ENCODE measurements at places on chromosomes 6 and 20.
A peak's percentile ranks its signal among the peaks of the same experiment; 100 is the strongest.

DNA sequence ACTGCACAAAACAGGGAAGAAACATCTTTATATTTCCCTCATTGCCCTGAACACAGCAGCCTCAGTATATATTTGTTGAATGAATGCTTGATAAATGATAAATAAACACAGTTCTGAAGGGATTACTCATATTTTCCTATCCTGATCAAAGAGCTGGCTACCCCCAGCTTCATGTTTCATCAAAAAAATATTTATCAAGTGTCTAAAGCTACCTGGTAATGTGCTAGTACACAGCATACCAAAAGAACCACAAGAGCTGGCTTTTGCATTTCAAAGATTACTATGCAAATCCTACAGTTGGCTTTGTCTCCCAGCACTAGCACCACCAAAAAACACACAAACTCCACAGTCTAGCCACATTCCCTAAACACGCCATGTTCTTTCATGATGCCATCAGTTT lies 130.0 kb downstream of the BTBD9 start:
- DNase-seq, result no peak

GRCh38 chr6:31681135-31681671 lies 336 bp upstream of the LY6G5C start:
- peak; percentile 24 for DNase-seq

- no peak for DNase-seq
These were observed 90.5 kb upstream of the TBX18 start for GRCh38 chr6:84854811-84855400.

- no peak for DNase-seq
These were observed 1.7 kb downstream of the POPDC3 start for GRCh38 chr6:105178110-105178509.

DNA sequence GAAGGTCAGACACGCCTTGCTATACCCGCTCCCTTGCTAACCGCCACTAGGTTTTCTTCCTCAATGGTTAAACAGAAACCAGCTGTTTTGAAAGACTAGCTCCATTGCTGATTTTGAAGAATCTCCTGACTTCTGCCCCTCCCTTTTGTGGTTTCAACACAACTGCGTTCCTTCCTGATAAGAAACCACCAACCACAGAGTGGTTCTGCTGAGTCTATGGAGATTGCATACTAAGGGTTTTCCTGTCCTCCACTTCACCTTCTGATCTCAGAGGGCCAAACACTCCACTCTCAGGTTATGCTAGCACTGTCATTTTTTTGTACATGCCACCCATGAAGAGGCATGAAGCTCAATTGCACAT lies 207.9 kb downstream of the MYLK4 start:
- DNase-seq, result no peak

- DNase-seq, result no peak
These were observed 93.3 kb downstream of the SNX5 start for GRCh38 chr20:17875106-17875980.

DNA sequence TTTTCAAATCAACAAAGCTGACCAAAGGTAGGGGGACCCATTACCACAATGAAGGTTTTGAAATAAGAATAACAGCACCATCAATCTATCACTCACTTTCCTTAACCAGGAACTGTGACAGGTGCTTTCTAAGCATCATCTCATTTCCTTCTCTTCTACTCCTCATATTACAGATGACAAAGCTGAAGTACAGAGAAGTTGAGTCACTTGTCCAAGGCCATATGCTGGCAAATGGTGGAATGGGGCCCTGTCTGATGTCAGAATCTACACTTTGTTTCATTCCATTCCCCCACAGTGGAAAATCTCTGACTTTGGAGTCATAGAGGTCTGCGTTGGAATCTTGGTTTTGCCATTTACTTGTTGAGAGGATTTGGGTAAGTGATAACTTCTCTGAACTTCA lies 222.5 kb upstream of the LRFN2 start:
- no peak for DNase-seq

DNA sequence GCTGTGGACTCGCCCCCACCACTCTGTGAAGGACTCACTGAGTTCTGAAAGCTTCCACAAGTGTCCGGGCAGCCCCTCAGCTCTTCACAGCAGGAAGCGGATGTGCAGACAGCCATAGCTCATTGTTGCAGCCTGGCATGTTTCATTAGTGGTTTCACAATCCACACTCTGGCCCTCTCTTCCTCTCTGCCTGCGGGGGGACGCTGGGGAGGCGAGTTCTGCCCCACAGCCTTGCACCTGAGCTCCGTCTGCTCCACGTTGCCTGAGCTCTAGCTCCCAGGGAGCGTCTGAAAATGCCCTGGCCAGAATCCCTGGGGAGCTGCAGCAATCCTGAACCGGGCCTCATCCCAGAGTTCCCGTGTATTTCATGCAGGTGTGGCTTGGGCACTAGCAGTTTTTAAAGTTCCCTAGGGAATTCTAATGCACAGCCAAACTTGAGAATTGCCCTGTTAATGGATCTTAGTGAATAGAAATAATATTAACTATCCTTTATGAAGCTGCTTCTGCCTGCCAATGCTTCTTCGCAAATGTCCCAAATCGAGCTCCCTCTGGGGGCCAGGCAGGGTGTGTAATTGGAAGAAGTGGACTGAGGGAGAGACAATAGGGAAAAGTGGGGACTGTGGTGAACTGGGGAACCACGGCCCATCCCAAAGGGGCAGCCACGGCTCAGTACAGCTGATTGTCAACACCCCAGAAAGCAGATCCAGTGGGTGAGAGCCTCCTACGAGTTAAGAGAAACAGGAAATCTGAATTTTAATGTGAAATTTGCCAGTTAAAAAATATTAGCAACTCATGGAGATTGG lies 51.5 kb downstream of the CTCFL start:
- no peak for DNase-seq

GRCh38 chr6:45212976-45213375 lies 115.2 kb upstream of the RUNX2 start:
- DNase-seq, result no peak

GRCh38 chr6:87944541-87944954 lies 103.1 kb upstream of the SPACA1 start:
- no peak for DNase-seq

DNA sequence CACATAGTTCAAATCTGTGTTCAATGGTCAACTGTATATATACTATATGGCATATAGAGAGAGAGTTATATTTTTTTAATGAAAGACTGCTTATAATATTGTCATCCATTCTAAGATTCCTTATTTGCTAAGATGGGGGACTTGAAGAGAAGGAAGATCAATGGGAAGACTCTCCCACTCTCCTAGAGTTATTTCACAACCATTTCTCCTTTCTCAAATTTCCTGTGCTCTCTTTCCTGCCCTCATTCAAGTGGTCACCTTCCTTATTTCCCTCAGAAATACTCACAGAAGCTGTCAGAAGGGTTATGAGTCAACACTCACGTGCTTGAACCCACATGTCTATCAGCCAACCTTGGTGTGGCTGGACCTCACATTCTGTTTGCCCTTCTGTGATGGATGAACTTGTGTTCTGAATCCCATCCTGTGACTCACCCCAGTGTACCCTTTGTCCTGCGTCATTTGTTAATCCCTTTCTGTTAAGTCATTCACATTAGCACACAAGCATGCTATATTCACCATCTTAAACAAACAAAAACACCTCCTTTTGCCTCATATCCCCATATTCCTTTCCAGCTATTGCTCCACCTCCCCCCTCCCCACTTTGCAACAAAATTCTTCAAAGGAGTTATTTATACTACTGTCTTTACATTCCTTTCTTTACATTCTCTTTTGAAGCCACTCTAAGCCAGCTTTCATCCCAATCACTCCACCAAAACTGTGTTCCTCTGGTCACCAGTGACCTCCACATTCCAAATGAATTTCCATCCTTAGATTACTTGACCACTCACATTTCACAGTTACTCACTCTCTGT lies 279.3 kb upstream of the TCF21 start:
- DNase-seq, result no peak

DNA sequence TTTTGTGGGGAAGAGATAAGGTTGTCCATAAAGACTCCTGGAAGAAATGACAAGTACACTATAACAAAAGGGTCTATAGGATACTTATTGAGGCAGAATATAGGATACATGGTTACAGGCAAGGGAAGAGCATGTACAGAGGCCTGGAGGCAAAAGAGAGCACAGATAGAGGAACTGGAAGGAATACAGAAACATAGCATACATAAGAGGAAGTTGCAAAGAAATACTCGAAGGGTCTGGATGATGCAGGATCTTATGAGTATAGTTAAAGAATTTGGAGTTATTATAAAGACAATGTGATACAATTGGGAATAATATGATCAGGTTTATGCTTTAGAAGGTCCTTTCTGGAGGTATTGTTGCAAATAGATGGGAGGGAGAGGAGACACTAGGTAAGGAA lies 592.7 kb upstream of the POU3F2 start:
- no peak for DNase-seq

DNA sequence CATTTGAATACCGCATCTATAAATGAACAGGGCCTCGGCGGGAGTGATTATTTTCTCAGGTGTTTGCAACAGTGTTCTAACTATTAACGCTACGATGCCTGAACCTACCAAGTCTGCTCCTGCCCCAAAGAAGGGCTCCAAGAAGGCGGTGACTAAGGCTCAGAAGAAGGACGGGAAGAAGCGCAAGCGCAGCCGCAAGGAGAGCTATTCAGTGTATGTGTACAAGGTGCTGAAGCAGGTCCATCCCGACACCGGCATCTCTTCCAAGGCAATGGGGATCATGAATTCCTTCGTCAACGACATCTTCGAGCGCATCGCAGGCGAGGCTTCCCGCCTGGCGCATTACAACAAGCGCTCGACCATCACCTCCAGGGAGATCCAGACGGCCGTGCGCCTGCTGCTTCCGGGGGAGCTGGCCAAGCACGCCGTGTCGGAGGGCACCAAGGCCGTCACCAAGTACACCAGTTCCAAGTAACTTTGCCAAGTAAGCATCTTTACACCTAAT lies 70.9 kb downstream of the HFE start:
- peak; percentile 66 for DNase-seq

GRCh38 chr20:56932575-56933330 lies 303.6 kb downstream of the TFAP2C start:
- no peak for DNase-seq

DNA sequence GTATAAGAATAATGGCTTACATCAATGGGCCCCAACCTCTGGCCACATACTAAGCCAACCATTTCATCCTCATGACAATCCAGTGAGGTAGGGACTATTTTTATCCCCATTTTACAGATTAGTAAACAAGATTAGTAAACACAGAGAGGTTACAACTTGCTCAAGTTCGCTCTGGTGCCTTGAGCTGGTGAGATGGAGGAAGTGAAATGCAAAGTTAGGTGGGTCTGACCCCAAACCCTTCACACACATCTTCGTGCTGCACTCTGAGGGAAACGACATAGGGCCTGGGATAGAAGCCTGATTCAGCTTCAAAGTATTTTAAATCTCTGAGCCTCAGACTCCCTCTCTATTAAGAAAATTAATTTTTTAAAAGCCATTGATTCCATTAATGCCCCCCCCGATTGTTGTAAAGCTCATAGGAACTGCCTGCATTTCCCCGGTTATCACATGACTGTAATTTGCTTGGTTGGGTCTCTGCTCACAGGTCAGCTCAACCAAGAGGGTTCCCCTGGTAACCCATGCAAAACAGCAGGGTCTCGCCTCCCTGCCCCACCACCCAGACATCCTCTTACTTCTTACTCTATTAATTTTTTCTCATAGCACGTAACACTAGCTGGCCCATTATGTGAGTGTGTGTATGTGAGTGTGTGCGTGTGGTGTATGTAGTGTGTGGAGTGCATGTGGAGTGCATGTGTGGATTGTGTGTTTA lies 221.2 kb downstream of the MAFB start:
- no peak for DNase-seq

DNA sequence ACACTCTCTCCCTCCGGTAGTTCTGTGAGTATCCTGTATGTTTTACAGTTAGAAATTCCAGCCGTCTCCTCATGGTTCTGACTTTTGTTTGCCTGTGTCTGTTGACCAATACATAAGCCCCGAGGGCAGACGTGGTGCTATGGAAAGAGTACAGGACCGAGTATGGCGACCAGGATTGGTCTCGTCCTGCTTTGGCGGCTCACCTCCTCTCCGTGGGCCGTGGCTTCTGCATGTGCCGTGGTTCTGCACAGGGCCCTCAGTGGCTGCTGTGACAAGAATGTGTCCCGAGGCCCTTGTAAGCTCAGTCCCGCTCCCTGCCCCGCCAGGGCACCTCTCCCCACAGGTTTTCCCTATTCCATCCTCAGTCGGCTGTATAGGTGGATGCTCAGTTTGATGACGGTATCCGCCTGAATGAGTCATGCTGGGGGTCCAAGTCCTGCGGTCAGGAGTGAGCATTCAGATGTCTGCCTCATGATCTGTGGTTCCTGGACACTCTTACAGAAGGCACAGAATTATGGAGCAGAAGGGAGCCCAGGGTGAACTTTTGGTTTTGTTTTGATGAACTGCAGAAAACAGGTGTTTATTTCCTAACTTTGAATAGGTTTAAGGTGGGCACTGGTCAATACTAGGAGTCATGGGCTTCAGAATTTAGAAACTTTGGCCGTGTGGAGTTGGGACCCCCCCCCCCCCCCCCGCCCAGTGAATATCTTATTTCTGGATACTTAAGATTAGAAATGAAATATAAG lies 1.2 kb downstream of the ARFGAP1 start:
- no peak for DNase-seq

GRCh38 chr6:45350186-45350710 lies 22.1 kb downstream of the RUNX2 start:
- DNase-seq, result no peak

- no peak for DNase-seq
These were observed 25.3 kb upstream of the PROKR2 start for GRCh38 chr20:5342021-5342420.

DNA sequence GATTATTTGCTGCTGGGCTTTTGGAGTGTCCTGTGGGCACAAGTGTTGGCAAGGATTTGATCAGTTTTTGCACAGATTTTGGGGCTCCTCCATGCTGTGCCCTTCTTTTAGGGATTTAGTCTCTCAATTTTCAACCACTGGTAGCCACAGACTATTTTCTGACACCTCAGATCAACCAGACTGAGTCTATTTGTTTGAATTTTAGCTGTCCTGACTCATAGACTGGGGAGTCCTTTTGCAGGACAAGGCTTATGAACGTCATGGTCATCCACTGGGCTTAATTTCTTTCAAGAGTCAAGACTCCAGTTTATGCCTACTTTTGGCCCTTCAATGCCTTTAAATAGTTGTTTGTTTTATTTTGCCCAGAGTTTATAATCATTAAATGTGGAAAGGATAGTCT lies 59.3 kb downstream of the BCKDHB start:
- DNase-seq, result no peak

- DNase-seq, result no peak
These were observed 9.0 kb upstream of the CCN6 start for GRCh38 chr6:112044856-112045255.
